OCI-LY7 (cell line): ENCODE measurements at places on chromosomes 11 and 22. TPM values are rescaled to one million over a fixed set of nuclear protein-coding genes. Genes with fewer than 3 reads are reported as not detected.

ART1 gene
- total RNA-seq = not detected in 2 replicates

PRR33 gene
- total RNA-seq = not detected in 2 replicates

OR5A1 gene
- not detected in 2 replicates for total RNA-seq

YPEL1 gene
- total RNA-seq = 18.2 and 24.8 TPM in 2 replicates

NTM gene
- not detected in 2 replicates for total RNA-seq

MRGPRF gene
- not detected in 2 replicates for total RNA-seq

- DNase-seq = peak; percentile 51
These were observed 45.0 kb downstream of the OR4C6 start for GRCh38 chr11:55707029-55707428.

- DNase-seq = no peak
These were observed 146.3 kb upstream of the B3GAT1 start for GRCh38 chr11:134558258-134558835.

- DNase-seq = no peak
These were observed 189.2 kb downstream of the EFCAB6 start for GRCh38 chr22:43622886-43623285.

GRCh38 chr11:73797457-73797856, 9.8 kb downstream of the MRPL48 start:
- DNase-seq = no peak

DNA sequence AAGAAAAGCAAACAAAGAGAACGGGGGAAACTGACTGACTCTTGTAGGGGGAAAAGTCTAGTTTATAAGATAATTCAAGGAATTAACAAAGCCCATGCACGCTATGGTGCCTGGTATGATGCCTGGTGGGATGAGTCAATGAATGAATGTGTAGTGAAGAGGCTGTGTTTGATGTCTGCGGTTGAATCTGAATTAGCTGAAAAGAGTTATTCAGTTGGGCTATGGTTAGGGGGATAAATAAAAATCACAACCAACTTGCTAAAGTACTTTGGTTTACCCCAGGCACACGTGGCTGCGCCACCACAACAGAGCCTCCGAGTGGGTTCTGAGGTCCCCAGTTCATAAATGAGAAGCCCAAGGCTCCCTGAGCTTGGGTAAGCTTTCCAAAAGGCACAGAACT, 369.3 kb upstream of the SYN3 start:
- DNase-seq = no peak

DNA sequence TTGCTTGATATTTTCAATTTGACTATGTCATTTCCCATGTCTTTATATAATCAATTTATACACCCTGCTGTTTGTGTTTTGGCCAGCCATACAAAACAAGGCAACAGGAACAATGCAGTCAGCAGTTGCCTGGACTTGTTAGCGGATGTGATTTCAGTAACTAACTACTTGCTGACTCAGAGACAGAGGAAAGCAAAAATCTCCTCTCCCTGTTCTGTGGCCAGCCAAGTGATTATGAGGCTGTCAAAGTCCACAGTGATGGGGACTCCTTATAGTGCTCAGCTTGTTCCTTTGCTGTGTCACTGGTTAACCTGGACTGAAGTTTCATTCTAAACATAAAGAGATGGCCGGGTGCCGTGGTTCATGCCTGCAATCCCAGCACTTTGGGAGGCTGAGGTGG, 32.6 kb upstream of the APLP2 start:
- DNase-seq = no peak

DNA sequence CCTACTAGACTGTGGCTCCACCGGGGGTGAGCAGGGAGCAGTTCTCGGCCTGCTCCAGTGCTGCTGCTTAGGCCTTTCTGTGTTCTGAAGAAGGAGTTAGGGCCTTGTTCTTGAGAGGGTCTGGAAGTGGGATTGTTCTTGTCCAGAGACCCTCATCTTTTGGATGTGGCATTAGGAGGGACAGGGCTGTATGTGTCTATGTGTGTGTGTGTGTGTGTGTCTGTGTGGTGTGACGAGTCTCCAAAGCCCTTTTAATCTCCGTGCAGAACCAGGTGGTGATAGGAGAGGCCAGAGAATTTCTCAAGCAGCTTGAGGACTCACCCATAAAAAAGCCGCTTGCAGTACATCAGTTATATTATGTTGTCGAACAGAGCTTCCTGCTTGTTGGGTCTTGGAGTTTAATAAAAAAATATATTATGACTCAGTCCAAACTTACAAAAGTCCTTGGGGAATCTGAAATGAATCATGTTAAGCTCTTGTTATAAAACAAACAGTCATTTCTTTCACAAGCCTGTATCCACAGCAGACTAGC, 196.5 kb downstream of the TENM4 start:
- no peak for DNase-seq

DNA sequence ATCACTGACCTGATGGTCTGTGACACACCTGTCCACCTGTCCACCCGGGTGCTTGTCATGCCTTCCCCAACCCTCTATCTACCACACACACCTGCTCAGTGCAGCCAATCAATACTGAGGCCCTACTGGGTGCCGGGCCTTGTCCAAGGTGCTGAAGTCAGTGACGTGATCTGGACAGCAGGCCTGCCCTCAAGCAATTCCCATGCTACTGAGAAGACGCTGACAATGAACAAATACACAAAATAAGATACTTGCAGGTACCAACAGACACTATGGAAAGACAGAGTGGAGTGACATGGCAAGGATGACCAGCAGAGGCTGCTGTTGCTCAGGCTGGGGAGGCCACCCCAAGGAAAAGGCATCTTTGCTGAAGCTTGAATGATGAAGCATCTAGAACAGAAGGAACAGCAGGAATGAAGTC, 21.2 kb downstream of the PLAAT3 start:
- DNase-seq = peak; percentile 33

GRCh38 chr11:61023966-61024295, 52.5 kb downstream of the CD6 start:
- no peak for DNase-seq

DNA sequence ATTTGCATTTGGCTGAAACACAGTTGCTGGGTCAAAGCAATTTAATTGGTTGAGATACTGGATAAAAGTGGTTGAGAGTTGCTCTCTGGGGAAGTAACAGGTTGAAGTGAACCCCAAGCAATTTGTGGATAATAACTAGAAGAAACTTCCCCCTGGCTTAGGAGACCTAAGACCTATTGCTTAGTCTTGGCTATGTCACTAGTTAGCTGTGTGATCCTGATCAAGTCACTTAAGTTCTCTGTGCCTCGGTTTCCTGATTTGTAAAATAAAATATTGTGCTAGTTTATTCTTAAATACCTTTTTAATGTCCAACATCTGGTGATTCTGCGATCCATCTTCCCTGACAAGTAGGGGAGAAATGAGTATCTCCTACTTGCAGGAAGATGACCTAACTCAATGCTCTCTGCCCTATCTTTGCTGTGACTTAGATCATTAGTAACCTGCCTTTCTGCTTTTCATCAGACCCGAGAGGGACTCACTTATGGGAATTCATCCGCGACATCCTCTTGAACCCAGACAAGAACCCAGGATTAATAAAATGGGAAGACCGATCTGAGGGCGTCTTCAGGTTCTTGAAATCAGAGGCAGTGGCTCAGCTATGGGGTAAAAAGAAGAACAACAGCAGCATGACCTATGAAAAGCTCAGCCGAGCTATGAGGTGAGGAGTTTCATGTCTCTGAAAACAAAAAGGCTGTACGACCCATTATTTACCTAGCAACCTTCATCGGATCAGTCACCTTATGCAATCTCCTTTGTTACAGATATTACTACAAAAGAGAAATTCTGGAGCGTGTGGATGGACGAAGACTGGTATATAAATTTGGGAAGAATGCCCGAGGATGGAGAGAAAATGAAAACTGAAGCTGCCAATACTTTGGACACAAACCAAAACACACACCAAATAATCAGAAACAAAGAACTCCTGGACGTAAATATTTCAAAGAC, 37.5 kb downstream of the EHF start:
- no peak for DNase-seq

DNA sequence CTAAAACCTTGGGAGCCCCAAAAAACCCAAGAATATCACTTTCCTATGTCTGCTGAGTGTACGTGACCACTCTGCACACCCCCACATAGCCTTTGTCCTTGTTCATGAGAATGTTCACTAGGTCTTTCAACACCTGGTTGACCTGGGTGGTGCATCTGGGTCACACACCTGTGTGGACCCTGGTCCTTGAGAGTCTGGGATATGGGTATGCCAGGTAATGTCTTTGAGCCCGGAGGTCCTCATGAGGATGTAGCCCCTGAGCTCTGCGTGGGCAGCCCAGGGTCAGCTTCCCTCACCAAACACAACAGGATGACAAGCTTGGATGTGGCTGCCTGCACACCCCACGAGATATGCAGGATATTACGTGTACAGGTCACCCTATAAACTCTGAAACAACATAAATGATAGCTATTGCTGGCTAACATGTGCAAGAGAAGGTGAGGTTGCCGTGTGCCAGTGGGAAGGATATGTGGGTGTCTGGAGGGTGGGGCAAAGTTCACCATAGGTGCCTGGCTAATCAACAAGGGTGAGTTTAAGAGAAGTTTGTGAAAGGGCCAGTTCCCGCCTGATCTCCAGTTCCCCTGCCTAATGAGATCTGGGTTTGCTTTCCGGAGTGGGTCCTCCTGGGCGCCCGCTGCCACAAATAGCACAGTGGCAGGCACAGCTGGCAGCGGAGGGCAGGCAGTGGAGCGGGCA, 1.4 kb upstream of the PPARA start:
- no peak for DNase-seq

GRCh38 chr22:35758394-35758793, 40.7 kb downstream of the APOL5 start:
- DNase-seq = no peak

GRCh38 chr11:112281726-112282125, 21.1 kb upstream of the PLET1 start:
- peak; percentile 9 for DNase-seq

GRCh38 chr11:114102993-114103896, 43.7 kb downstream of the ZBTB16 start:
- DNase-seq = no peak
